Skin of body (tissue), 3 donors: ENCODE measurements at places on chromosomes 6 and 20.

DNA sequence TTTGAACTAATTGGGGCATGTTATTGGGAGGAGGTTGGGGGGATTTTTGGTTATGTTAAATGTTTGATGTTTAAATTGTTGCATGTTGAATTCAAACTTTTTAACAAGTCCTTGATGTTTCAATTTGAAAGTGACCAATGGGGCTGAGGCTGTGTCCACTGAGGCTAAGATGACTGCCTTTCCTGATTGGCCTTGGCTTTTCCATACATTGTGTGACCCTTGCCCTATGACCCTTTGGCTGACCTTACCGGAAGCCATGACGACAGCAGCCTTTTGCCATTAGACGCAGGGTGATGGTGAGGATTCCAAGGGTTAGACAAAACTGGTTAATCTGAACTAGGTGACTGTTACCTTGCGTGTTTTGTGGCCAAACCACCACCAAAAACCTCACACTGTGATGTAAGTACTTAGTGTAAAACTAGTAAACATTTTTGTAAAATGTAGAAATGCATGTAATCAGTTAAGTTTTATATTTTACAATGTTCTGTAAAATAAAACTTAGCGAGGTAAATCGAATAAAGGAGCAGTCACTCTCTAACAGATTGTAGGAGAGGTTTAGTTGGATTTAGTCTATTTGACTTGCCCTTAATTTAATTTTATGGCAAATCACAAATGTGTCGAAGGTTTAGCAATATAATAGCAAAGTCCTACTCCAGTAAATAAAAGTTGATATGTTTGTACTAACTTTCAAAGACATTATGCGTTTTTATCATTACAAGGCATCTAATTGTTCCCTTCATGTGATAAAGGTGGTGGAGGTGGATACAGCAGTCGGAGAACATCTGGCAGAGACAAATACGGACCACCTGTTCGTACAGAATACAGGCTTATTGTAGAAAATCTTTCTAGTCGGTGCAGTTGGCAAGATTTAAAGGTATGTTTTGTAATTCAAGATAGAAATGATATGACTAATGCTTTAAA lies 1.6 kb downstream of the SRSF6 start:
- peak; percentile 6 for DNase-seq

GRCh38 chr20:53842301-53843099 lies 227.9 kb downstream of the BCAS1 start:
- no peak for DNase-seq

GRCh38 chr20:42686057-42686456 lies 503.6 kb downstream of the PTPRT start:
- no peak for DNase-seq

DNA sequence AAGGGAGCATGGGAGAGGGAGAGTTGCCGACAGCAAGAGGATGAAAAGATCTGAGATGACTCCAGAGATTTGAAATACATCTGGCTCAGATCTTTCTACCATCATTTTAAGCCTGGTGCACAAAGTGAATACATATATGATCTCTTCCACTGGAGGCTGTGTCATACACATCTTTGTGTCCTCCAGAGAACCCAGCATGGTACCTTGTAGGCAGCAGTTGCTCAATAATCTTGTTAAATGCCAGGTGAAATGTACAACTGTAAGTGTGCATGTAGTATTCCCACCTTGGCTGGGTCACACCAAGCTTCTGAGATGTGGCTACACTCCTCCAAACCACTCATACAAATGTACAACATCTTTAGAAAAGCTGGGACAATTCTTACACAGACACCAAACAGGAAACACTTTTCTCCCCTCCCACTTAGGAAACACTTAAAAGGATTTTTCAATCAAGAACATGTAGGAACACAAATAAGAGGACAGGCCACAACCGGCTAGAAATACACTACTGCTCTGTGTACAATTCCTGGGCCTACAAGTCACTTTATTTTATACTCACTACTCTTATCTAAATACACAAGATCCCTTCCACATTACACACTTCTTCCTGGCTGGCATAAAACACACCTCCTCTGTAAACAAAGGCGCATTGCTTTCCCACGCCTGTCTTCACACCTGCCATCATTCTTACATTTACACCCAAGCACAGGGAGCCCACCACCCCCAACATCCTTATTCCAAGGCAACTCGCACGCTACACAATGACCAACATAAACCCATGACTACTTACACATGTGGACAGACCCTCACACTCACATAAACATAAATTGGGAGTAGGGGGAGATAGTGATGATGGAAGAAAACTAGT lies 3.8 kb upstream of the IER3 start:
- no peak for DNase-seq

GRCh38 chr6:154754152-154754551 lies 20.9 kb downstream of the SCAF8 start:
- DNase-seq, result no peak

GRCh38 chr6:158654498-158654897 lies 4.6 kb downstream of the SYTL3 start:
- no peak for DNase-seq

DNA sequence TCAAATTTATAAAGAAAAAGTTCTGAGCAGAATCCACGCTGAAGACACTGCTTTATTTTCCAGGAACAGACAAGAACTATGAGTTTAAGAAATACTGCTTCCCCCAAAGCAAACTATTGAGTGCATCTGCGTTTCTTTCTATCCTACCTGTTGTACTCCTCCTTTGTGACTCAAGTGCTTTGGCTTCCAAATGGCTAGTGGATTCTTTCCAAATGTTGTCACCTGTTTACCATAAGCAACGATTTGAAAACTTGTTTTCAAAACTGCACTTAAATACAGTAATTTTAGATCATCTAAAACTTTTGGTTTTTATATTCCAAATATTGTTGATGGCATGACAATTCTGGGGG lies 9.5 kb downstream of the PXDC1 start:
- no peak for DNase-seq

DNA sequence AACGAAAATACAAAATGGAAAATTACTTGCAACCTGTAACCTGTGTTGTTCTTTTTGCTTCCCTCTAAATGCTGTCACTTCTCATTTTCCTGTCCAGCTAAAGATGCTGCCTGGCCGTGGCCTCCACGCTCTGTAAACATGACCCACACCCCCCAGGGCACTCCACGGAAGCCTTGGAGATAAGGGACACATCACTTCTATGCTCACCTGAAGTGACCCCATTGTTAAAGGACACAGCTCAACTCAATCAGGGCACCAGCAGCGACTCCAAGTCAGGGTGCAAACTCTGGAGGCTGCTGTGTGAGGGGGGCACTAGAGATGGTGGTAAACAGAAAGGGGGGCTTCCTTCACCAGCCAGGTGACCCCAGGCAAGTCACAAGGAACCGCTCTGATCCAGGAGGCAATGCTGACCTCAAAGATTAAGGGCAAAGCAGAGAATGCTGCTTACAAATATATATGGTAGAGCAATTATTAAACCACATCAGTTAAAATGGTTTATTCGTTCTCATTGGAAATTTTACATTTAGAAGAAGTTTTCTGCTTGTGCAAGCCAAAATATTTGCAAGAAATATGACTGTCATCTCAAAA lies 13.2 kb downstream of the DIDO1 start:
- DNase-seq, result no peak

GRCh38 chr20:43438578-43439316 lies 18.9 kb upstream of the SRSF6 start:
- no peak for DNase-seq

- DNase-seq, result no peak
Observed at GRCh38 chr20:10247440-10247839, 28.8 kb downstream of the SNAP25 start.

DNA sequence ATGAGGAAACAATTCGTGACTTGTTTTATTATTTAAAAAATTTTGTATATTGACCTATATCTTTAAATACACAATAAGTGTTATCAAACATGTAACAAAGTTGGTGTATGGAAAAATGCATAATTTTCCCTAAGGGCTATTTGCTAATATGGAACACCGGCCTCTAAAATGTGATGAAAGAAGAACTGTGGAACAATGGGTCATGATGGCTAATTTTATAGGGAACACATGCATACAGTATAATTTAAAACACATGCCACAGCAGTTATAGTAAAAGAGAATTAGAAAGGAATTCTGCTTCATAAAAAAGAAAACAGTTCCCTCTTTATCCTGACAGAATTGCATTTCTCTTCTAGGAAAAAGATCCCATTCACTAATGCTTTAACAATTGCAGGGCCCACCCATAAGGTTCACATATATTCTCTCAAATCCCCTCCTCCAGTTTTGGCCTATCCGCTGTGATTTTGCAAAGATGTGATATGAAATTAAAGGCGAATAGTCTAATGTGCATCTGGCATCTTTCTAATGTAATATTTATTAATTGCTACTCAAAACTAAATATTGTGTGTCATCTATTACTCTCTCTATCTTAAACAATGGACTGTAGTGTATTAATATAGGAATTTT lies 628.1 kb upstream of the CITED2 start:
- peak; percentile 92 for DNase-seq

GRCh38 chr6:166275714-166276166 lies 32.5 kb downstream of the PRR18 start:
- DNase-seq, result no peak

DNA sequence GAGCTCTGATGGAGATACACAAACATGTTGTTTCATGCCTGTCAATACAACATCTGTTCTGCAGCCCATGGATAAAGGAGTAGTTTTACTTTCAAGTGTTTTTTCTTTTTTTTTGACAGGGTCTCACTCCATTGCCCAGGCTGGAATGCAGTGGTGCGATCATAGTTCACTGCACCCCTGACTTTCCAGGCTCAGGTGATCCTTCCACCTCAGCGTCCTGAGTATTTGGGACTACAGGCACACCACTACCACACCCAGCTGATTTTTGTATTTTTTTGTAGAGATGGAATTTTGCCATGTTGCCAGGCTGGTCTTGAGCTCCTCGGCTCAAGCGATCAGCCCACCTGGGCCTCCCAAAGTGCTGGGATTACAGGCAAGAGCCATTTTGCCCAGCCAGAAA lies 97.0 kb downstream of the SMAP1 start:
- no peak for DNase-seq

- peak; percentile 5 for DNase-seq
Observed at GRCh38 chr6:96153775-96154174, 138.0 kb downstream of the FUT9 start.

GRCh38 chr6:165663377-165663735 lies 315 bp upstream of the PDE10A start:
- DNase-seq, result peak; percentile 33

- DNase-seq, result no peak
Observed at GRCh38 chr20:41638456-41638855, 20.3 kb upstream of the CHD6 start.

GRCh38 chr6:29516108-29516507 lies 28.4 kb upstream of the MAS1L start:
- no peak for DNase-seq

DNA sequence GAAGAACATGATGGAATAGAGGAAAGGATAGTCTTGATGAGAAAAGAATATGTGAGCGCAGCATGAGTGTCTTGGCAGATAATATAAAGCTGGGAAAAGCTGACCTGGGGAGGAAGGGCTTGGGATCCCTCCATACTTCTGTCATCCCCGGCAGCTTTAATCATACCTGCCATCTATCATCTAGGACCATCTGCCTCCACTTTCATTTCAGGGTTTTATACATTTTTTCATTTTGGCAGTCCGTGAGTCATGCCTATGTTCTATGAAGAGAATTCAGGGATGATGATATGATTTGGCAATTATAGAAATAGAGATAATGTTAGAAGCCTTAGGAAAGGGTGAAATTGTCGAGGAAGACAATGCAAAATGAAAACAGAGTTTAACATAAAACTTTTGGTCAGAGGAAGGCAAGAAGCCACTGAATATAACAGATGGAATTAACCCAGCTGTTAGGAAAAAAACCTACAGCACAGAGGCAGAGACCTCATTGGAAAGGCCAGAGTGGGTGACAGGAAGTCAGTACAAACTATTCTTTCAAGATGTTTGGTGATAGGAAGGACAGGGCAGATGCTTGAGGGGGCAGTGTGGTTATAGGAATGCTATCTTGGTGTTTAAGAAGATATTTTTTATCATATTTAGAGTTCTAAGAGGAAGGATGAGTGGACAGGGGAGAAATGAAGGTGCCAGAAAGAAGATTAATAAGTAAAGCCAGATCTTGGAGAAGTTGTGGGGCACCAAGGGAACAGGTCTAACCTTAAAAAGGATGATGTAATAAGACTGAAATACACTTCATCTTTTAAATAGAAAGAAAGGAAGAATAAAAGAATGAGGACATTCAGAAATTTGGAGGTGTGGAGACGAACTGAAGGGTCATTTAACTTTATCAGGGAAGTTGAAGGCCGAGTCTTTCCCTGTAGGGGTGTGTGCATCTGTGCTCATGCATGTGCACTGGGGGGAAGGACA lies 37.8 kb downstream of the MARCKS start:
- DNase-seq, result peak; percentile 45

GRCh38 chr20:54093423-54094267 lies 23.3 kb upstream of the BCAS1 start:
- no peak for DNase-seq

DNA sequence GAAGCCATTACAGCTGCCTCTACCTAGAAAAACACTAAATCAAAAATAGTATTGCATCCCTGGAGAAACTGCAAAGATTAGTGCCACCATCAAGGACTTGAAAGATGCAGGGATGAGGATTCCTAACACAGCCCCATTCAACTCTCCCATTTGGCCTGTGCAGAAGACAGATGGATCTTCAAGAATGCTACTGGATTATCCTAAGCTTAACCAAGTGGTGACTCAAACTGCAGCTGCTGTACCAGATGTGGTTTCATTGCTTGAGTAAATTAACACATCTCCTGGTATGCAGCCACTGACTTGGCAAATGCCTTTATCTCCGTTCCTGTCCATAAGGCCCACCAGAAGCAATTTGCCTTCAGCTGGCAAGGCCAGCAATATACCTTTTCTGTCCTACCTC lies 117.4 kb downstream of the TBC1D32 start:
- no peak for DNase-seq

DNA sequence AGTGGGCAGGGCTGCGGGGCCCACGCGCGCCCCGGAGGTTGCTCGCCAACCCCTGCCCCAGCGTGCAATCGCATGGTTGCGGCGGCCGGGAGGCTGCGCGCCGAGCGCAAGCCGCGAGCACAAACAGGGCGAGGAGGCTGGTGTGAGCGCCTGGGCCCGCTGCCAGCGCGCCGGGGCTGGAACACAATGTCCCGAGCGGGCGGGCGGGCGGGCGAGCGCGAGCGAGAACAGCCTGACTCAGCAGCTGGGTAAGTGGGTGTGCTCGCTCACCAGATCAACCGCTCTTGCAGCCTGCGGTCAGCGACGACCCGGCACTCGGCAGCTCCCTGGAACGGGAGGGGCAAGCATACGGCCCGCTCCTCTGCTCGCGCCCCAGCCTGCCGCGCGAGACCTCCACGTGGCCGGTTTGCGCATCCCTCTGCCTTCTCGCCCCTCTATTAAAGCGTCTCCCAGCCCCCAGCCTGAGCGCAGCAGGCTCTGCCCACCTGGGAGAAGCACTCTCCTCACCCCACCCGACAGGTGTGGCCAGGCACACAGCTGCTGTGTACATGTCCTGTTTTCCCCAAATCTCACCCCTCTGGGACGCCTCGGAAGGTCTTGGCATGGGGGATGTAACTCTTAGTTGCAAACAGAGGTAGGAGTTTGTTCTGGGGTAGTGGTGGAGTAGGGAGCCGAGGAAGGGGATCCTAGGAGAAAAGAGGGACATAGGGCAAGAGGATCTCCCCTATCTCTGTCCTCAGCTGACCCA lies 8.7 kb upstream of the ARMC12 start:
- DNase-seq, result peak; percentile 80

- peak; percentile 83 for DNase-seq
Observed at GRCh38 chr6:169978615-169979161, 227.3 kb downstream of the ERMARD start.
